ENCODE measurements at places on chromosomes 13 and 19. TPM values are rescaled to one million over a fixed set of nuclear protein-coding genes. Genes with fewer than 3 reads are reported as not detected.

The WDR88 gene
- not detected for polyA plus RNA-seq

DNA sequence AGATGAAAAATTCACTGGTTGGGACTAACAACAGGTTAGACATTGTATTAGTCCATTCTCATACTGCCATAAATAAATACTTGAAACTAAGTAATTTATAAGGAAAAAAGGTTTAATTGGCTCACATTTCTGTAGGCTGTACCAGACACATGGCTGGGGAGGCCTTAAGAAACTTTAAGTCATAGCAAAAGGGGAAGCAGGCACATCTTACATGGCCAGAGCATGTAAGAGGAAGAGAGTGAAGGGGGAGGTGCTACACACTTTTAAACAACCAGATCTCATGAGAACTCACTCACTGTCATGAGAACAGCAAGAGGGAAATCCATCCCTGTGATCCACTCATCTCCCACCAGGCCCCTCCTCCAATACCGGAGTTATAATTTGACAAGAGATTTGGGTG is 125.9 kb downstream of the SUCLA2 start:
- DNase-seq, result no peak

DNA sequence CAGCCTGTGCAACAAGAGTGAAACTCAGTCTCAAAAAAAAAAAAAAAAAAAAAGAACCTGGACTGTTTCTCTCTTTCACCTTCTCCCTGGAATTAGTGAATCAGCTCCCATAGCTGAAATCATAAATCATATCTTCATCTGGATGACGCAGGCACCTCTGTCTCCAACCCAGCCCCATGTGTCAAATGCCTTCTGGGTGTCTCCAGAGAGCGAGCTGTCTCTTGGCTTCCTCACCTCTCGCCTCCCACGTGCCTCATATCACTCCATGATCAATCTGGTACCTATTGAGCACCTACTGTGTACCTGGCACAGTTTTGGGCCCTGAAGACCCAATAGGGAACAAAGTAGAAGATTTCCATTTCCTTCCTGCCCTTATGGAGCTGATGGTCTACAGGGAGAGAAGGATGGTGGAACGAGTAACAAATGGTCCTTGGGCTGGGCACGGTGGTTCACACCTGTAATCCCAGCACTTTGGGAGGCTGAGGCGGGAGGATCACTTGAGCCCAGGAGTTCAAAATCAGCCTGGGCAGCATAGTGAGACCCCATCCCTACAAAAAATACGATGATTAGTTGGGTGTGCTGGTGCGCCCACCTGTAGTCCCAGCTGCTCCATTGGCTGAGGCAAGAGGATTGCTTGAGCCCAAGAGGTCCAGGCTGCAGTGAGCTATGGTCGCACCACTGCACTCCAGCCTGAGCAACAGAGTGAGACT is 2.5 kb downstream of the HSD11B1L start:
- no peak for DNase-seq

The DHRS12 gene
- 4.3 TPM for polyA plus RNA-seq

The RUBCNL gene
- polyA plus RNA-seq, result not detected

- DNase-seq, result no peak
These were observed 37.7 kb upstream of the DCUN1D2 start for GRCh38 chr13:113528101-113528812.

The NUMBL gene
- 29.7 TPM for polyA plus RNA-seq

GRCh38 chr13:46839399-46839798 is 42.4 kb upstream of the ESD start:
- DNase-seq, result no peak

GRCh38 chr19:17938092-17938845 is 5.5 kb downstream of the CCDC124 start:
- DNase-seq, result peak; percentile 76

The INSR gene
- 2.0 TPM for polyA plus RNA-seq

DNA sequence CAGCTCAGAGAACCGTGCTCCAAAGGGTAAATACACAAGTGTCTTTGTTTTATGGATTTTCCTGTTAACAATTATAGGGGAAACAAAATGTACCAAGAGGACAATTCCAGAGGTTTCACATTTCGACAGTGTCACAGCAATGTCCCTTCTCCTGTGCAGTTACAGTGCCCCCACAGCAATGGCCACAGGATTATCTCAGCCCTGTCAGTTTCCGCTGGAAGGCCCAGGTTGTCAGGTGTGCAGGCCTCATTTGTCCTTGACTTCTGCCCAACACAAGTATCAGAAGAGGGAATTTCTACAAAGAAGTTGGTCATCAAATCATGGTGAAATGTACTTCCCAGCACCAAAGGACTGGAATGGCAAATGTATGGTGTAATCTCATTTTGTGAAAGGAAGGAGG is 11.2 kb upstream of the N4BP2L2 start:
- no peak for DNase-seq

DNA sequence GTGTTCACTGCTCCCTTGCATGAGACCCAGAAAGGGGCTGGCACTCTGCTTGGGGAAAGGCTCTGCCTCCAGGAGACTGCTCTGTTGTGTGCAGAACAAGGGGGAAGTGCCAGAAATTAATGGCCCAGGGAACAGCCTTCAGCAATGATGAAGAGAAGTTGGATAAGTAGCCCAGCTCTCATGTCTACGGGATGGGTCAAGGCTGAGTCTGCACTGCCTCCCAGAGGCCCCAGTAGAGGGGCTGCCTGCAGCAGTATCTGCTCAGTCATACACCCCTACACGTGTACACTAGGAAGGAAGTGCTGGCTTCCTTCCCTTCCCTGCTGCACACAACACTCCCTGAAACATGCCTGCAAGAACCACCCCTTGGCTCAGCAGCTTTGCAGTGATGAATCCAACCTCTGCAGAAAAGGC is 54.6 kb upstream of the URI1 start:
- no peak for DNase-seq

DNA sequence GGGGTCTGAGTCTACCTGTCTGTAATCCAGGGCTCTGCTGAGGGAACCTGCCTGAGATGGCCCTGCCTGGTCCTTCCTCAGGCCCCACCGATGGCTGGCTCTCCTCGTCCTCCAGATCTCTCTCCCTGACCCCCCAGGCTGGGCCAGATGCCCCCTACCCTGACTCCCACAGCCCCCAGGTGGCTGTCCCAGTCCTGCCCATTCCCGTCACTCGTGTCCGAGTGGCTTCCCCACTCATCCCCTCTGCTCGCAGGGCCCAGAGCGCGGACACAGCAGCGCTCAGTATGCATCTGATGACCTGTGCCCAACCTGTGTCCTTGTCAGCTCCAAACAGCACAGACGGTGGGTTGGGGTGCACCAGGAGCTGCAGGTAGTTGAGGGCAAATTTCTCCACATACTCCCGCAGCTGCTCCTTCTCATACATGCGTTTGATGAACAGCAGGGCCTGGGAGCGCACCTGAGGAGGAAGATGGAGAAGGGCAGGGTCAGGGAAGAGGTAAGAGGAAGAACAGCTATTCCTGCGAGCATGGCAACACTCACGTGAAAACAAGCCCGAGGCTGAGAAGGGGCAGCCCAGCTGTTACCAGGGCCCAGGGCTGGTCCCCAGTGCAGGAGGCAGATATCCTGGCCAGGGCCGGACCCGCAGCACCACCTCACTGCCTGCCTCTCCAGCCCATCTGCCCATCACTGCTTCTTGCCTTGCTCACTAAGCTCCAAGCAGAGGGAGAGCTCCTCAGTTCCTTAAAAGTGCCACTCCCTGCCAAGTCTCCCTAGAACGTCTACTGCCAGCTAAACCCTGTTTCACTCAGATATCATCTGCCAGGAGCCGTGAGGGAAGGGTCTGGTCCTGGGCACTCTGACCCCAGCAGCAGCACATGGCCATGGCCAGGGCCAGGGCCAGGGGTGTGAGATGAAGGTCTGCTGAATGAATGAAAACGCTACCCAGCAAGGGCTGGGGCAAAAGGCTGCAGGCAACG is 11.1 kb upstream of the RSPH6A start:
- no peak for DNase-seq

GRCh38 chr13:43883631-43884030 is 3.9 kb downstream of the LACC1 start:
- DNase-seq, result no peak

All from A549 (cell line).